ENCODE measurements at places on chromosomes 6 and 20.

GRCh38 chr20:29687438-29687837 lies 1570.0 kb upstream of the DEFB115 start:
- no peak for DNase-seq

DNA sequence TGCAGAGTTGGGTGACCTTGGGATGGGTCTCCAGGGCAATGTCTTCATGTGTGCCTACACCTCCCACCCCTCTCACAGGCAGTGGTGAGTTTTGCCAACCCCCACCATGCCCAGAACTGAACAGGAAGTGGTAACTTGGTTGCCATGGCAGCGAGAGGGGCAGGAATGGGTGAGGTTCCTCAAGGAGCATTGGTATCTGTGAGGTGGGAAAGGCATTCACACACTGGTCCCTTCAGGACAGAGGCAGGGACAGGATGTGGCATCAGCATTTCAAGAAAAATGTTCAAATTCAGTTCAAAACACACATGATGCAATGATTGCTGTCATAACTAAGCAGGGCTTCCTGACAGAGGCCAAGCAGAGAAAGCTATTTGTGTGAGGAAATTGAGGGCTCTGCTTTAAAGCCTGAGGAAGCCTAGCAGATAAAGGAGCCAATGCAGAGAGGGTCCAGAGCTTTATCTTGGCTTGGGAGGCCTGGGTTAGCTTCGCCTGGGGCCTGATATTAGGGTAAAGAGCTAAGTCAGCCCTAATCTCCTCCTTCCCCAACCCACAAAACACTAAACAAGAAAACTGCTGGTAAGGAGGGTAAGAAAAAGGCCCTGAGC lies 551 bp downstream of the TREML2 start:
- peak; percentile 79 for DNase-seq

DNA sequence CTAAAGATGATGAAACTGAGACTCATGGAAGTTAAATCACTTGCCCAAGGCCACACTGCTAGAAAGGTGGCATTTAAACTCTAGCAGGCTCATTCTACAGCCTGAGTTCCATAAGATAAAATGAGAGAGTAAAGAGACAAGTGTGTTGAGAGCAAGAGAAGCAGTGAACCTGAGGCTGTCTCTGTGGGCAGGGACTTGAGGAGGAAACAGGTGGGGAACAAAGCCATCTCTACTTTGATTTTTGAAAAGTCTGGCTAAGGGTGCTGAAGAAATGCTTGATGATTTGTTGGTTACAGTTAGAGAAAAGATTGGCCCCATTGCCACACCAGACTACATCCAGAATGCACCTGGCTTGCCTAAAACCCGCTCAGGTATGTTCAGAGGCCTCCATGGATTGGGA lies 29.0 kb downstream of the GSS start:
- no peak for DNase-seq

GRCh38 chr20:18589941-18590674 lies 2.3 kb downstream of the DTD1 start:
- no peak for DNase-seq

DNA sequence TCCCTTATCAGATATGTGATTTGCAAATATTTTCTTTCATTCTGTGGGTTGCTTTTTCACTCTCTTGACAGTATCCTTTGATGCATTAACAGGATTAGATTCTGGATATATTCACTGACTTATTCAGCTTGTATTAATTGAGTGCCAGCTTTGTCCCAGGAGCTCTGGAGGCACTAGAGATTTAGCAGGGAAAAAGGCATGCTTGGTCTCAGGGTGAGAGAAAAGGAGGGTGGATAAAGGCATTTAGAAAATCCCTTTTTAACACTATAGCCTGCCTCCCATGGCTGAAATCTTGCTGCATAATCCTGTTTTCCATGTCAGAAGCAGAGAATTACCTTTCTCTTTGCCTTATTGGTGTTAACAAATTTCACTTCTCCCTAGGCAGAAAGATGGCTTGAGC lies 28.5 kb upstream of the SIRT5 start:
- no peak for DNase-seq

- no peak for DNase-seq
These were observed 27.2 kb upstream of the HMGN3 start for GRCh38 chr6:79261666-79262065.

DNA sequence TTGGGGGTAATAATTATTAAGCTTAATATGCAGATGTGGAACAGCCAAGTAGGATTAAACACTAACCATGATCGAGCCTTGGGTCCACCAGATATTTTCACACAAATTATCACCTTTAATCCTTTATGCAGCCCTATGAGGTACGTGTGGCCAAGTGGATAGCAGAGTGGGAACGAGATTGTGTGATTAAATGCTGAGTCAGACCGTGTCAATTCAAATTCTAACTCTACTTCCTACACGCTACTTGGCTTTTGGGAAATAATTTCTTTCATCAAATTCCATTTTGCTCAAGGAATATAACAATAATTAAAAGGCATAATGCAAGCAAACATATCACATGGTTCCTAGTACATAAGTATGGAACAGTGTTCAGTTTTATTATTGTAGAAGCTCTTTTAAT lies 329.2 kb downstream of the CBLN4 start:
- no peak for DNase-seq

DNA sequence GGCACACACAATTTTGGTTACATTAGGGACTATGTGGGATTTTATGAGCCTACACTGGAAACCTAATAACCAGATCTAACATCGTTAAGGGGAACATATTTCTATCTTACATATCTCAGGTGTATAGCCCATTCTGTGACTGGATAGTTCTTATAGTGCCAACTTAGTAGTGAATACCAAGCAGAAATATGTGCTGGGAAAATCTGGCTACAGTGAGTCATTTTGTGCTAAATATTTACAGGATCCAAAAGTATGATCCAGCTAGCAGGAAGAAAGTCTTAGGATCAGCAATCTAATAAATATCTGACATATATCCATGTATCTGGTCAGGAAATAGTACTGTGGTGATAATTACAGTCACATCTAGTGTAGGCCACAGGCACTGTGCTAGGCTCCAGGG lies 94.6 kb upstream of the INSM1 start:
- no peak for DNase-seq

DNA sequence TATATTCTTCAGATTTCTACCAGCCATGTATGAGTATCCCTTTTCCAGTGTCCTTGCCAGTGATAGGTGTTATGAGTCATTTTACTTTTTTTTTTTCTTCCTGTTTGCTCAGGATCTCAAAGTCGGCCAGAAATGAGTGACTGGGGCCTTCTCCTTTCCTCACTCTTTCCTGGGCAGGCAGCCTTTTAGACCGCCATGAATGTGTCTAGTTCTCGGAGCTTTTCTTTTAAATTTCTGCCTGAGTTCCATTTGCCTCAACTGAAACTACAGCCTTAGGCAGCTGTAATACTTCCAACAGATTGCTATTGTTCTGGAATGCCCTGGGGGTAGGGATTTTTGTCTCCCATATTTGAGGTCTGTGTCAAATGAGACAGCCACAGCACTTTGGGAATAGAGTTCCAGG lies 83.7 kb downstream of the STXBP5 start:
- no peak for DNase-seq

GRCh38 chr20:57156011-57156729 lies 110.3 kb downstream of the BMP7 start:
- DNase-seq = no peak

GRCh38 chr6:143248359-143248758 lies 187.7 kb downstream of the AIG1 start:
- no peak for DNase-seq

GRCh38 chr6:148423133-148423532 lies 80.5 kb downstream of the SASH1 start:
- DNase-seq = no peak
